ENCODE measurements at places on chromosomes 12 and 14. TPM values are rescaled to one million over a fixed set of nuclear protein-coding genes. Genes with fewer than 3 reads are reported as not detected.

Gene KCNK10
- total RNA-seq: not detected

DNA sequence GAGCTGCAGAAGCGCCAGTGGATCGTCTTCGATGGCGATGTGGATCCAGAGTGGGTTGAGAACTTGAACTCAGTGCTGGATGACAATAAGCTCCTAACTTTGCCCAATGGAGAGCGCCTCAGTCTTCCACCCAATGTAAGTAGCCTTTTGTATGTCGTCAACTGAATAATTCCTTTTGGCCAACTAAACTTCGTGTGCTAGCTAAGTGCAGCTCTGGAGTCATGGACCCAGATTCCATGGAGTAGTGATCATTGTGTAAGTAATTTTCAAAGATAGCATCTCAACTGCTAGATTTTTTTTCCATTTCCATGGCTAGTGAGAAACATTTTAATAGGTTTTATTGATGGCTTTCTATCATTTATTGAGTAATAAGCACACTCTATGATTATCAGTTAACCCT, 48.0 kb downstream of the DYNC1H1 start:
- peaks cover 3% of the 10 kb centered on the region for H3K4me1 ChIP-seq
- no peak overlapping the region for H3K27ac ChIP-seq
- no peak for DNase-seq
- no peak overlapping the region for H3K4me3 ChIP-seq

GRCh38 chr12:132926415-132926833, 29.7 kb downstream of the ZNF605 start:
- H3K27me3 ChIP-seq: no peaks in the 10 kb centered on the region
- H3K4me3 ChIP-seq: no peak overlapping the region
- H3K36me3 ChIP-seq: peaks cover 52% of the 10 kb centered on the region
- H3K4me1 ChIP-seq: no peaks in the 10 kb centered on the region
- DNase-seq: no peak

Gene SLCO1C1
- total RNA-seq: not detected

Gene E2F7
- total RNA-seq: 26.1 TPM

Gene SLC39A9
- total RNA-seq: 40.7 TPM

Data from activated CD8-positive, alpha-beta memory T cell treated with anti-CD3 and anti-CD28 coated beads, Interleukin-2, amount 10 ng/mL, durations not matched to agents 7 days and 5 days (primary cell).